ENCODE measurements at places on chromosomes 7 and 10.

- no peak for DNase-seq
Observed at GRCh38 chr7:17638727-17639126, 301.6 kb downstream of the SNX13 start.

DNA sequence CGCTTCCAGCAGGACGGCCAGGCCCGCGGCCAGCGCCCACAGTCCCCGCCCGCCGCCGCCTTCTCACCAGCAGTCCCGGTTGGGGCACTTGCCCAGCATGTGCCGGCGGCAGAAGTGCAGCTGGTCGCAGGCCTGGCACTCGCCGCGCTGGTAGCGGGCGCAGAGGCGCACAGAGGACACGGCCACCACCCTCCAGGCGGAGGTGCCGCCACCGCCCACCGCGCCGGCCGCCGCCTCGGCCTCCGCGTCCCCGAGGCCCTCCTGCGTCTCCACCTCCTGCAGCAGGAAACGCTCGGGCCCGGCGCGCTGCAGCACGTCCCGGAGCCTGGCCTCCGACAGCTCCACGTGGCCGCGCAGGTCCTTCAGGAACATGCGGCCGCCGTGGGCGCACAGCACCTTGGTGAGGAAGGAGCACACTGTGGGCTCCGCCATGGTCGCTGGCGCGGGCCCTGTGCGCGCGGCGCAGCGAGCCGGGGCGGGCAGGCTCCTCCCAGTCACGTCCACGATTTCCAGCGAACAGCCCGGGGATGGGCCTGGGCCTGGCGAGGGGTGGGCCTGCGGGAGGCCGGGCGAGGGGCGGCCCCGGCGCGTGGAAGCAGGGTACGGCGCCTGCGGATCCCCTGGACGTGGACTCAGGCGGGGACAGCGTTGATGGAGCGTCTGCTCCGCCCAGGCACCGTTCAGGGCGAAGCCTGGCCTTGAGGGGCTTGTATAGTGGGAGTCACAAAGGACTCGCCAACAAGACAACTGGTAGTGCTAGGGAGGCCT is at the start of gene ZC3HAV1L:
ZC3HAV1L (minus strand) TSS at position 457 of the 768 bp plus-strand sequence; CDS start at position 432, 25 bp downstream.
- no peak for DNase-seq

DNA sequence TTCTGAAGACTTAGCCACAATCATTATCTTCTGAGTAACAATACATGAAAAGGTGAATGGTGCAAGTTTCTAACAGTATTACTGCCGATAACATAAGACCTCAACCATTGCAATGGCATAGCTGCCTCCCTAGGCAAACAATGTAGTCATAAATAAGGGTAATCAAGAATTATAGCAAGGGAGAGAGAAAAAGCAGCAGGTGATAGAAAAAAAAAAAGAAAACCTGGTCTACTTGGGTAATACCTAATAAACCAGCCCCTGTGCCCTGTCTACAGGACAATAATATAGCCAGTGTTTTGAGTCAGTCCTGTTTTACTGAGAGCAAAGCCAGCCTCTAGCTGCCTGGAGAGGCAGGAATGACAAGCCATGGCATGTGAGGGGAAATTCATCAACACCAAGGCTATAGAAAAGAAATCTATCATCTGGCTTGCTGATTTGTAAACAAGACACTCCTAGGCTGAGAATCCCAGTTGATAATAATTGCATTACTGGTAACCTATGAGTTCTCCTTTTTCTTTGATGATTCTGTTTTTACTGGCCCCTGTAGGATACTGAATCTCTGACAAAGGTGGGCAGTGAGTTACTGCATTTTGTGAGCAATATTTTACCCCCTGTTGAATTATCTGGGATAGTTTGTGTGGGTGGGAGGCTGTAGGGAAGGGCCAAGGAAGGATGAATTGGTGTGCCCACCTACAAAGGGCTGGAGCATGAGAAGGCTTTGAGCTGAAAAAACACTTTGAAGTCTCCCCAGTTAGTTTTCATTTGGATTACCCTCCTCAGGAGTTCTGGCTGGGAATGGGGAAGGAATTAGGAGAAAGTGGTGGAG is 1.7 kb upstream of the WEE2 start:
- no peak for DNase-seq

DNA sequence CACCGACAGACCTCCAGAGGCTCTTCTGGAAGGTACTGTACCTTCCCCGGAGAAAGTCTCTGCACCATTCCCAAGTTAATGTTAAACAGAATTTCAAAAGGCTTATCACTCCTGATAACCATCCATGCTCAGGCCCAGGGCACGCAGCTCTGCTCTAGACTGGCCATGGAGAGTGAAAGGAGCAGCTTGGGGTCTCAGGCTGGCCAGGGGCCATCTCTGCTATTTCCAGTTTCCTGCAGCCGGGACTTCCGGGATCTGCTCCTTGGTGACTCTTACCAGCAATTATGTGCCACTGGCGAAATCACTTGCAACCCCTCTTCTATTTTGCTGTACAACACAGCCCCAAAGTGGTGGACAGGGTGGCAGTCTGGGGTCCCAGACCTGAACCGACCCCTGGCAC is 6.0 kb downstream of the CLDN15 start:
- no peak for DNase-seq

GRCh38 chr10:131177431-131178327 is 133.8 kb downstream of the TCERG1L start:
- no peak for DNase-seq

- no peak for DNase-seq
Observed at GRCh38 chr10:122419876-122420623, 34.4 kb upstream of the ARMS2 start.

GRCh38 chr10:60073397-60073780 is 167.0 kb upstream of the CCDC6 start:
- no peak for DNase-seq

DNA sequence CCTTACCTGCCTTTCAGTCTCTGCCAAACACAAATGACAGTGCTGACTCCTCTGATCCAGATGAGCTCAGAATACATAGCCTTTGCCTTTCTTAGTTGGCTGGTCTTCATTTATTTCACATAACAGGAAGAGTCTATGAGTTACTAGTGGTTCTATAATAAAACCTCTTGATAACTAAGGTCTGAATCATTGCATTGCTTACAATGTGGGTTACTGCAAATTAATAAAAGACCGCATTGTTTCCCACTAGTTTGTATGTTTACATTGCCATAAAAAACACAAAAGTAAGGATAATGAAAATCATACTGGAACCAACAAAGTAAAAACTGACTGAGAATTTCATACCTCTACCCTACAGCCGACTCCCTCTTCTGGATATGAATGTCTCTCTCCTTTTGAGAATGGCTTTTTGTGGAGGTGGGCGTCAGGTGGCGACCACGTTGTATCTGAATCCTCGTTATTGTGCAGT is 62.0 kb upstream of the AKR1E2 start:
- no peak for DNase-seq

DNA sequence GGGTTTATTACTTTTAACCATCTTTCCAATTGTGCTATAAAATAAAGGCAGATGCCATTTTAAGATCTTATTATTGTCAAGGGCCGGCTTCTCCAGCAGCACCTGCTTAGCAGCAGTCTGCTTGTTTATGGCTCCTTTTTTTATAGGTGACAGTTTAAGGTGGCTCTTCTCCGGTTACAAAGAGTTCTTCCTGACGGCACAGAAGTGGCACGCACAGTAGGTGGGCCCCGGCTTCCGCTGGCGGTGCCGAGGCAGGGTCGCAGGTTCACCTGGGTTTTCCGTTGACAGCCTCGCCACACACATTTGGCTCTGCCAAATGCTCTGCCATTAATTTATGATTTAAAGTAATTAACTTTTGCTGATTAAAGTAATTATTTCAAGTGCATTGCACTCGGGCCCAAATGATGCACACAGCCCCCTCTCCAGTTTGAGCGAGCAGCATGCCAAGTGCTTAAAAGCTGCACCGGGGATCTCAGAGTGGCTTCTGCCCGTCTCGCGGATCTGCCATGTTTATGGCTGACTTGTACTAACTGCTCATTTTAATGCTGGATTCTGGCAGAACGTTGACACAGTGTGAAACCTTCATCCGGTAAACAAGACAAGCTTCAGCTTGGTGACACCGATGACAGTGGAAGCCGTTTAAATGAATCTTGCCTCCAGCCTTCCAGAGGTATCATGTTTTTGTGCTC is 355.1 kb upstream of the MKI67 start:
- DNase-seq, result no peak

- DNase-seq, result no peak
Observed at GRCh38 chr10:103855424-103855823, at the start of gene SH3PXD2A. Gene SH3PXD2A (minus strand): TSS chr10:103855576. CDS start chr10:103855266, 310 bp downstream.

DNA sequence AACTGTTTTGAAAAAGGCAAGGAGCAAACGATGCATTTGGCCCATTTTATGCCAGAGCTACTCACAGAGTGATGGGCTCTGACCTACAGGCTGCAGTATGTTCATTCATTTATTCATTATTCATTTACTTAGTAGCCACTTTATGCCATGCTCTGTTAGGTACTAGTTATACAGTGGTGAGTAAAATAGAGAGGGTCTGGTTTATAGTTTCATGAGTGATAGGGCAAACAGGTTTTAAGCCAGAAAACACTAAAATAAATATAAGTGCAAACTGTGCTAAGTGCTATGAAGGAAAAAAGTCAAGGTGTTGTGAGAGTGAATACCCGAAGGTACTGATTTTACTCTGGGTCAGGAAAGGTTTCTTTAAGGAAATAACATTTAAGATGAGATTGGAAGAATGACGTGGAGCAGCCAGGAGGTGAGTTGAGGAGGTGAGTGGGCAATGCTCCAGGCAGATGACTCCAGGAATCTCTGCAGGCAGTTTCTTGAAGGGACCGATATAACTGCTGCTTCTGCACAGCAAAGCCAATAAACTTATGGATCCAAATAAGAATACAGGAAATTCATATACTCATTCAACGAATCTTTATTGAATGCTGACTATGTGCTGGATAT is 56.9 kb upstream of the FAM133B start:
- DNase-seq, result no peak

- DNase-seq, result no peak
Observed at GRCh38 chr10:100089241-100089640, 7.6 kb upstream of the CPN1 start.

DNA sequence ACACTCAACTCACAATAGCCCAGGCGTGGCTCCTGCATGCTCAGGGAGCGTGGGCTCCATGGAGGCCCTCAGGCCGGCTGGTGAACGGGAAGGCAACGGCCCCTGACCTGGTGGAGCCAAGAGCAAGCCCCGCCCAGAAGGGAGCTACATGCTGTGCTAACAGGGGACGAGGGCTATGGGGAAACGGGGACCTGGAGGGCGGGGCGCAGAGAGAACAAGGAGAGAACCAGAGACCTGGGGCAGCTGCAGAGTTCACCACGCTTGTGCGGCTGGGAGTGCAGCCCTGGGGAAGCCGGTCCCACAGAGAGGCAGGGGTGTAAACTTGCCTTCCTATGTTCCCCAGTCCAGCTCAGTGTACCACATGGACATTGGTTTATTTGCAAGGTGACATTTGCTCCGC is 69.2 kb upstream of the PPP2R2D start:
- DNase-seq, result no peak

- DNase-seq, result no peak
Observed at GRCh38 chr7:28309704-28310459, 102.4 kb upstream of the CREB5 start.

GRCh38 chr10:1601406-1601805 is 135.9 kb downstream of the ADARB2 start:
- DNase-seq, result no peak

GRCh38 chr10:79125092-79125491 is 56.3 kb downstream of the ZMIZ1 start:
- DNase-seq, result no peak

- DNase-seq, result no peak
Observed at GRCh38 chr7:143382791-143383641, 1.9 kb downstream of the ZYX start.

DNA sequence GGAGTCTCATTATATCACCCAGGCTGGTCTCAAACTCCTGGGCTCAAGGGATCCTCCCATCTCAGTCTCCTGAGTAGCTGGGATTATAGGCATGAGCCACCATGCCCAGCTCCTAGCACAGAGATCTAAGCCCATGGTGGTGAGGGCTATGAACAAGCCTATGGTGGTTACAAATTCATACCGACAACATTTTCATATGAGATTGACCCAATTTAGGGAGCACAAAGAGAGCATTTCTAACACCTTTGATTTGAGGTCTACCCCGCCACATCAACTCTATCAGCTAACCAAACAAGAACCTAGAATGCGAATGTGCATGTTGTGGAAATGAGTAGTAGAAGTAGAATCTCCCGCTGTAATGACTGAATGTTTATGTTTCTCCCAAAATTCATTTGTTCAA is 14.2 kb upstream of the PRF1 start:
- DNase-seq, result no peak

DNA sequence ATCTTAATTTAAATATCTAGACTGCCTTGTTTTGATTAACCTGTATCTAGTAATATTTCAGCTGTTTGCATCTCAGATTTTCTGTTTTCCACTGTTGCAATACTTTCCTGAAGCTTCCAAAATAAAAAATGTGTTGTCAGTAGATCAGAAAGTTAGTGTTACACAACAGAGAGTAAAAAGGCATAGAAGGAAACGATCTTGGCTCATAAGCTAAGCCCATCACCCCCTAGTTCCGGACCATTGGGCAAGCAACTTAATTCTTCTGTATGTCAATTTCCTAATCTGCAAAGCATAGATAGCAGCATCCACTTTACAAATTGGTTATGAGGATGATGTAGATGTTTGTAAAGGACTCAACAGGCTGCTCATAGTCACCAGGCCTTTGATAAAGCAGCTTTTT is 4.4 kb downstream of the PON3 start:
- DNase-seq, result no peak

GRCh38 chr7:99137411-99138180 is 6.3 kb downstream of the SMURF1 start:
- DNase-seq, result no peak

- DNase-seq, result no peak
Observed at GRCh38 chr7:126040114-126041045, 1110.8 kb upstream of the POT1 start.

All from stimulated activated CD8-positive, alpha-beta memory T cell treated with anti-CD3 and anti-CD28 coated beads, Interleukin-7, amount 100 ng/mL, for 4 hours (primary cell).